ENCODE measurements at places on chromosomes 4 and X. TPM values are rescaled to one million over a fixed set of nuclear protein-coding genes. Genes with fewer than 3 reads are reported as not detected.

PDZD11 gene
- 23.1 TPM for total RNA-seq

- H3K4me1 ChIP-seq: peaks cover 2% of the 10 kb centered on the region
- no peaks in the 10 kb centered on the region for H3K36me3 ChIP-seq
- no peak overlapping the region for H3K4me3 ChIP-seq
- DNase-seq: no peak
Measured at GRCh38 chr4:184315675-184316359, 98.1 kb upstream of the ENPP6 start.

CNKSR2 gene
- 14.5 TPM for total RNA-seq

GRCh38 chrX:25650216-25650820 is 487.8 kb upstream of the MAGEB18 start:
- H3K36me3 ChIP-seq: no peaks in the 10 kb centered on the region
- no peak for DNase-seq
- no peaks in the 10 kb centered on the region for H3K4me1 ChIP-seq
- H3K4me3 ChIP-seq: no peak overlapping the region
- no peaks in the 10 kb centered on the region for H3K27me3 ChIP-seq

- H3K36me3 ChIP-seq: no peaks in the 10 kb centered on the region
- H3K27ac ChIP-seq: no peak overlapping the region
- DNase-seq: no peak
- H3K4me3 ChIP-seq: no peak overlapping the region
Measured at GRCh38 chr4:147709999-147710398, 21.9 kb upstream of the ARHGAP10 start.

GRCh38 chr4:80196922-80197573 is at the start of gene PRDM8:
Gene PRDM8, plus strand, starts transcription at chr4:80197503. Its CDS starts 2,578 bp downstream, at chr4:80200081.
- no peaks in the 10 kb centered on the region for H3K36me3 ChIP-seq
- H3K4me1 ChIP-seq: peaks cover 23% of the 10 kb centered on the region

GRCh38 chr4:67087897-67088296 is 457.4 kb downstream of the CENPC start:
- no peak overlapping the region for H3K4me3 ChIP-seq
- H3K27ac ChIP-seq: no peak overlapping the region
- no peaks in the 10 kb centered on the region for H3K36me3 ChIP-seq
- H3K27me3 ChIP-seq: no peaks in the 10 kb centered on the region

GRCh38 chr4:154344686-154345085 is 146.9 kb downstream of the DCHS2 start:
- no peaks in the 10 kb centered on the region for H3K27me3 ChIP-seq
- H3K36me3 ChIP-seq: no peaks in the 10 kb centered on the region
- H3K27ac ChIP-seq: no peak overlapping the region
- DNase-seq: no peak
- H3K4me3 ChIP-seq: no peak overlapping the region

TMEM31 gene
- not detected for total RNA-seq

GRCh38 chr4:14856062-14856933 is 146.0 kb upstream of the CPEB2 start:
- peak overlapping the region; percentile 61 for H3K27ac ChIP-seq
- no peak for DNase-seq
- H3K27me3 ChIP-seq: no peaks in the 10 kb centered on the region
- H3K36me3 ChIP-seq: no peaks in the 10 kb centered on the region
- H3K4me1 ChIP-seq: peaks cover 9% of the 10 kb centered on the region

- H3K4me3 ChIP-seq: no peak overlapping the region
- H3K4me1 ChIP-seq: no peaks in the 10 kb centered on the region
- no peaks in the 10 kb centered on the region for H3K36me3 ChIP-seq
- H3K27ac ChIP-seq: no peak overlapping the region
Measured at GRCh38 chr4:20787940-20788665, 87.8 kb downstream of the PACRGL start.

PAGE2 gene
- not detected for total RNA-seq

PF4V1 gene
- total RNA-seq: not detected

DNA sequence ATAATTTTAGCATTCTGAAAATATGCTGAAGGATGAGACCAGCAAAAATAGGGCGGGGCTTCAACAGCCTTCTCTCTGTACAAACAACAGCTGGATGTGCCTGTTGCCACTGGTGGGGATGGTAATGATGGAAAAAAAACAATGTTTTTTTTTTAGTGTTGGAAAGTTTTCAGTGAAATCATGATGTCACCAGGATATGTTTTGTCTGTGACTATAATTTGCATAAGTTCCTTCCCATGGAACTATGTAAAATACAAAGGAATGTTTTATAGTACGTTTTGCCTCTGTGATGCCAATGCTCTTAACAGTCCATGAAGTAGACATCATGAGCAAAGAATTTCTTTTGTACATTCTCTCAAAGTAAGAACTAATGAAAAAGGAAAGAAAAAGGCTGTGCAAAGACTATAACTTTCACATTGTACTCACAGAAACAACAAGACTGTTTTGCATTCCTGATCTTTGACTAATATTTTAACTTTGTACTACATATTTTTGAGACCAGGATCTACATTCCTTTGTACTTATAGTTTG is 589.7 kb downstream of the SPRY1 start:
- no peak for DNase-seq
- peaks cover 2% of the 10 kb centered on the region for H3K4me1 ChIP-seq
- H3K27me3 ChIP-seq: no peaks in the 10 kb centered on the region

DNA sequence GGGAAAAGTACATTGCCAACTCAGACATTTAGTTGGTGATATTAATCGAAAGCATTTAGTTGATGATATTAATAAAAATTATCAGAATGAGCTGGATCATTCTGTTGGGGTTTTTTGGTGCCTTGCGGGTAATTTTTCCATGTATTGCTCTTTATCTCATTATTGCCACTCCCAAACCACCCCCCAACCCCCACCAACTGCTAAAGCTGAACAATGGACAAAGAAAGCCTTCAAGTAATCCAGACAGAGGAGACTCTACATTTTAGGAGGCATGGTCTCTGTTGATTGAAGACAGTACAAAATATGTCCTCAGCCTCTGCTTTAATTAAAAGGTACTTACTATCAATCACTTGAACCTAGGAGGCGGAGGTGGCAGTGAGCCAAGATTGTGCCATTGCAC is 22.5 kb downstream of the PDK3 start:
- H3K36me3 ChIP-seq: no peaks in the 10 kb centered on the region
- no peaks in the 10 kb centered on the region for H3K4me1 ChIP-seq
- no peaks in the 10 kb centered on the region for H3K27me3 ChIP-seq
- no peak overlapping the region for H3K27ac ChIP-seq
- DNase-seq: no peak

DCAF4L1 gene
- 0.24 TPM for total RNA-seq

GRCh38 chr4:70667740-70668535 is 1.6 kb upstream of the JCHAIN start:
- DNase-seq: no peak
- H3K4me3 ChIP-seq: no peak overlapping the region
- no peaks in the 10 kb centered on the region for H3K4me1 ChIP-seq
- H3K36me3 ChIP-seq: no peaks in the 10 kb centered on the region
- H3K27ac ChIP-seq: peak overlapping the region; percentile 61

PLS3 gene
- total RNA-seq: 199 TPM

CSAG1 gene
- not detected for total RNA-seq

DNA sequence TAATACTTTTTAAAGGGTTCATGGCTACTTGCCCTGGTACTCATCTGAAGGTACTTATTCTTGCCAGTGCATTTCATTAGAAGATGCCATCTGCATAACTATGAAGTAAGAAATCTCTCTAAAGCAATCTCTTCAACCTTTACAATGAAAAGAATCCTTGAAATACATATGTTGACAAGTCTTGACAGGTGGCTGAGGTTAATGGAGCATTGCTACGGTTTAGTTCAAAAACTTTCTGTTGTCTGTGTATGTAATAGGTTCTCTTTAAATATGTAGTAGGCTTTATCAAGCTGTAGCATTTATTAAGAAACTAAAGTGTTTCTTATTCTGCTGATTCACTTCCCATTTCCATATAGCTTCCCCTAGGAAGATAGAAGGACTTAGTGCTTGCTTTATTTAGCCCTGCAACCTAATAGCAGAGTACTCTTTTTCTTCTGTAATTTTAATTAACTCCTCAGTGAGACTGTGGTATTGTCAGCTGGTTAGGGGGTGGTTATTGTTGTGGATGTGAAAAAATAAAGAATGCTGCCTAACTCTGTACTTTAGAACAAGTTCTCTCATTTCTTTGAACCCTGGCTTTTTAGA is 39.3 kb downstream of the SLAIN2 start:
- peaks cover 9% of the 10 kb centered on the region for H3K36me3 ChIP-seq
- H3K27ac ChIP-seq: no peak overlapping the region
- peaks cover 6% of the 10 kb centered on the region for H3K4me1 ChIP-seq
- no peak for DNase-seq

- no peak for DNase-seq
- no peak overlapping the region for H3K4me3 ChIP-seq
Measured at GRCh38 chrX:64093761-64094160, 111.7 kb downstream of the AMER1 start.

MAGED4 gene
- total RNA-seq: 1.4 TPM

DNA sequence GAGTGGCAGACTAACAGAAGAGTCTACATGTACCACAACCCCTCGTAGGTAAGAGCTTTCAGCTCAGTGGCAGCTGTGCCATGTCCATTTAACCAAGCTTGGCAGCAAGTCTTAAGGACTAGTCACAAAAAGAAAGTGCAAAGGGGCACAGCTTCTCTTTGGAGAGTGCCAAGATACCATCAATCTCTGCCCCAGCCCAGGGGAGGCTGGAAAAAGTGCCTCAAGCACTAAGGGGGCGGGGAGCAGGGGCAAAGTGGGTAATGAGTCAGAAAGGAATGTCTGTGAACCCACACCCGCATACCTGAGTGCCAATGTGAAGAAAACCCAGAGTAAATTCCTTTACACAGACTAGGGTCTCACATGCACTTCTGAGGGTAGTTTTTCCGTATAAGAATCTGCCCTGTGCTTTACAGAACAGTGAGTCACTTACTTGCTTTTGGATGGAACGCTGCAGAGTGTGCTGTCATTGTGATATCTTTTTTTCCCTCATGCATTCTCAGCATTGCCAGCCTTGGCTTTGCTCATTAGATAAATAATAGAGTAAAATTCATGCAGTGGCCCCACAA is 219.8 kb downstream of the ZNF674 start:
- no peaks in the 10 kb centered on the region for H3K36me3 ChIP-seq
- DNase-seq: no peak
- peaks cover 21% of the 10 kb centered on the region for H3K4me1 ChIP-seq
- H3K27me3 ChIP-seq: no peaks in the 10 kb centered on the region
- no peak overlapping the region for H3K4me3 ChIP-seq

DNA sequence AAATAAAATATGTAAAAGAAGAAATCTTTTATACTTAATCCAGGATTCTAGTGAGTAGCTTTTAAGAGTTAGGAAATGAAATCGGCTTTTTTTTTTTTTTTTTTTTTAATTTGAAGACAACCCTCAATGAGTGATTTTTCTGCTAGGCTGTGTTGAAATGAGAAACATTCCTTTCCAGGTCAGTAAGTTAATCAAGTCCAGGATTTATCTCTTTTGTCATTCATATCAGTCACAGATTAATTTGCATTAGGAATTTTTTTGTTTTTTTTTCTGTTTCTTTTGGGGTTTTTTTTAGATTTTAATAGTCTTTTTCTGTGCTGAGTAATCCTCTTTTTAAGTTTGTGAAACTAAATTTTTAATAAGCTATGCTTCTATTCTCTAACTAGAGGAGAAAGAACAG is 448.1 kb downstream of the ADGRL3 start:
- no peak overlapping the region for H3K27ac ChIP-seq
- H3K4me1 ChIP-seq: no peaks in the 10 kb centered on the region
- DNase-seq: no peak
- H3K4me3 ChIP-seq: no peak overlapping the region
- no peaks in the 10 kb centered on the region for H3K27me3 ChIP-seq

- H3K27ac ChIP-seq: peak overlapping the region; percentile 86
- H3K36me3 ChIP-seq: no peaks in the 10 kb centered on the region
- no peaks in the 10 kb centered on the region for H3K4me1 ChIP-seq
- peak; percentile 78 for DNase-seq
- no peak overlapping the region for H3K4me3 ChIP-seq
- H3K27me3 ChIP-seq: no peaks in the 10 kb centered on the region
Measured at GRCh38 chrX:131752493-131753198, 208.8 kb downstream of the OR13H1 start.

GRCh38 chrX:111339212-111339611 is 68.9 kb upstream of the CAPN6 start:
- no peaks in the 10 kb centered on the region for H3K36me3 ChIP-seq
- H3K27me3 ChIP-seq: no peaks in the 10 kb centered on the region
- DNase-seq: no peak

- H3K4me1 ChIP-seq: no peaks in the 10 kb centered on the region
- H3K27ac ChIP-seq: no peak overlapping the region
- peak; percentile 37 for DNase-seq
- no peaks in the 10 kb centered on the region for H3K27me3 ChIP-seq
Measured at GRCh38 chrX:43349363-43349762, 306.7 kb upstream of the MAOA start.

CT83 gene
- total RNA-seq: not detected

- no peak overlapping the region for H3K4me3 ChIP-seq
- no peaks in the 10 kb centered on the region for H3K4me1 ChIP-seq
- peak; percentile 60 for DNase-seq
- no peak overlapping the region for H3K27ac ChIP-seq
Measured at GRCh38 chr4:81527115-81527514, 55.4 kb upstream of the RASGEF1B start.

GRCh38 chr4:16450724-16451123 is 224.5 kb upstream of the TAPT1 start:
- no peak overlapping the region for H3K27ac ChIP-seq
- no peaks in the 10 kb centered on the region for H3K4me1 ChIP-seq
- no peak overlapping the region for H3K4me3 ChIP-seq

DNA sequence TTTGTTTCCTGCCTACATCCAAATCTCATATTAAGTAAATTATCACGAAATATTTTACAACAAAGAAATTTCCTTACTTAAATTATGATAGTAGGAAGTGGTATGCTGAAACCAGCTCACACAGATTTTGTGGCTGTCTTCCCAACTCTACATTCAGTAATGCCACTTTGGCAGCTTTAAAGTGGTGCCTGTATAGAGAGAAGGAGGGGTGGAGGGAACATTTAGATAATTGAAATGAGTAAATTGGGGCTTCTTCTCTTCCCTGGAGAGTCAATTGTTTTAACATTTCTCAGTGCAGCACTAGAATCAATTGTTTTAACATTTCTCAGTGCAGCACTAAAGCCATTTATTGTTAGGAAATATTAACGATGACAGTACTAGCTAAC is 1323.1 kb downstream of the PCDH7 start:
- H3K4me3 ChIP-seq: no peak overlapping the region
- no peaks in the 10 kb centered on the region for H3K36me3 ChIP-seq
- H3K27ac ChIP-seq: no peak overlapping the region
- no peaks in the 10 kb centered on the region for H3K27me3 ChIP-seq
- H3K4me1 ChIP-seq: no peaks in the 10 kb centered on the region

GAGE1 gene
- not detected for total RNA-seq

GRCh38 chr4:156228676-156229075 is 275.0 kb upstream of the CTSO start:
- no peak for DNase-seq
- no peaks in the 10 kb centered on the region for H3K36me3 ChIP-seq
- H3K27ac ChIP-seq: no peak overlapping the region
- no peaks in the 10 kb centered on the region for H3K27me3 ChIP-seq
- no peak overlapping the region for H3K4me3 ChIP-seq
- H3K4me1 ChIP-seq: no peaks in the 10 kb centered on the region

- no peaks in the 10 kb centered on the region for H3K27me3 ChIP-seq
- peaks cover 6% of the 10 kb centered on the region for H3K4me1 ChIP-seq
- H3K36me3 ChIP-seq: no peaks in the 10 kb centered on the region
- H3K27ac ChIP-seq: no peak overlapping the region
- no peak for DNase-seq
Measured at GRCh38 chr4:123350191-123350544, 46.4 kb upstream of the SPRY1 start.

FRYL gene
- total RNA-seq: 48.6 TPM

POU3F4 gene
- total RNA-seq: not detected
